BE2C (cell line): ENCODE measurements at places on chromosomes 1 and 21.

DNA sequence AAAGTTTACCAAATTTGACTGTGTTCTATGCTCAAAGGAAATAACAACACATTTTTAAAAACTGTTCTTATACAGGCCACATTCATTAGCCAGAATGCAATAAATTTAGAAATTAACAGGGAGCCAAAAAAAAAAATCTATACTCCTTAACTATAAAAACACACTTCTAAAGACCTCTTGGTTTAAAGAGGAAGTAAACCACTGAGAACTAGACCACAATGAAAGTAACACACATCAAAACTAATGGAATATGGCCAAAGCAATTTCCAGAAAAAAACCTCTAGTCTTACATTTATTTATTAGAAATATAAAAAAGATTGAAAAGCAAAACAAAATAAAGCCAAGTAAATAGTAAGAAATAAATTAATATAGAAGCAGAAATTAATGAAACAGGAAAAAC, 48.9 kb upstream of the GADD45A start:
- no peak for DNase-seq

- DNase-seq: no peak
These were observed 7.1 kb upstream of the NID1 start for GRCh38 chr1:236072001-236072400.

DNA sequence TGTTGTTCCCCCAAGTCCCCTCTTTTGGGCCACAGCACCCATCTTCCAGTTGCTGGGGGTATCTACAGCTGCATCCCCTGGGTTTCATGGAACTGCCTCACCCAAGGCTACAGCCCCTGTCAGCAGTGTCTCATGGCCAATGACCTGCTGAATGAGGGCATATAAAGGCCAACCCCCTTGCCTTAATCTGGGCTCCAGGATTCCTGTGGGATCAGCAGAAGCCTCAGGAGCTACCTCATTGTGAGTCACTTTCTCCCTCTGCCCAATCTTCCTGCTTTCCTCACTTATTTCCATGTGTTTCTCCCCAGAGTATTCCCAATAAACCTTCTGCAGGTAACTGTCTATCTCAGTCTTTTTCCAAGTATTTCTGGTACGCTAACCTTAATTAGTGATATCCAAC, 37.3 kb upstream of the SYT14 start:
- no peak for DNase-seq

GRCh38 chr21:34582506-34583150, 32.3 kb downstream of the RCAN1 start:
- DNase-seq: no peak

GRCh38 chr1:198986442-198986841, 347.6 kb downstream of the PTPRC start:
- no peak for DNase-seq

GRCh38 chr1:57707631-57708030, 283.8 kb upstream of the DAB1 start:
- DNase-seq: no peak

GRCh38 chr1:226209307-226210059, 14.0 kb upstream of the MIXL1 start:
- no peak for DNase-seq

DNA sequence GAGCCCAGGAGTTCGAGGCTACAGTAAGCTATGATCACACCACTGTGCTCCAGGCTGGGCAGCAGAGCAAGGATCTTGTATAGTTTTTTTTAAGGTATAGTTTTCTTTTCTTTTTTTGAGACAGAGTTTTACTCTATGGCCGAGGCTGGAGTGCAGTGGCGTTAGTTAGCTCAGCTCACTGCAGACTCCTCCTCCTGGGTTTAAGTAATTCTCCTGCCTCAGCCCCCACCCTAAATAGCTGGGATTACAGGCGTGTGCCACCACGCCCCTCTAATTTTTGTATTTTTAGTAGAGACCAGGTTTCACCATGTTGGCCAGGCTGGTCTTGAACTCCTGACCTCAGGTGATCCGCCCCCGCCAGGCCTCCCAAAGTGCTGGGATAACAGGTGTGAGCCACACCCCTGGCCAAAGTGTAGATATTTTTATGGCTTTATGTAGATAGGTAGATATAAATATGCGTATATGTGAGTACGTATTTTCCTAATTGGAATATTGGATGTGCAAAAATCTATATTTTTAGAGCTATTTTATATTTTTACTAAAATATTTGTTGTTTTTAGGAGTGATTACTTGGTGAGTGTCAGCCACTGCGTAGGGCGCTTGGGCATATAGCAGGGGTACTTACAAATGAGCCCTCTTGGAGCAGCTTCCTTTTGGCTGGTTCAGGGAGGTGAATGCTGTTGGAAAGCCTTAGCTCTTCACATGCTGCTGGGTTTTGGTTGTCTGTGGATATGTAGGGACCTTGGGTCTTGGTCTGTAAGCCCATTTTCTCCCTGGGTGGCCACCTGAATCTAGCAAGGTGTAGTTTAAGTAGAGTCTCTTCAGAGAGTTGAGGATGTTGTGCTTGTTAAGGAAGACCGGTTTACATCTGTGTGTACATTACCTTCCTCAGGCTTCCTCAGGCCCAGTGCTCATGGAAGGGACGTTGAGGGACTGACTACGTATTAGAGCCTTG, 9.5 kb downstream of the KDM4A start:
- DNase-seq: no peak

DNA sequence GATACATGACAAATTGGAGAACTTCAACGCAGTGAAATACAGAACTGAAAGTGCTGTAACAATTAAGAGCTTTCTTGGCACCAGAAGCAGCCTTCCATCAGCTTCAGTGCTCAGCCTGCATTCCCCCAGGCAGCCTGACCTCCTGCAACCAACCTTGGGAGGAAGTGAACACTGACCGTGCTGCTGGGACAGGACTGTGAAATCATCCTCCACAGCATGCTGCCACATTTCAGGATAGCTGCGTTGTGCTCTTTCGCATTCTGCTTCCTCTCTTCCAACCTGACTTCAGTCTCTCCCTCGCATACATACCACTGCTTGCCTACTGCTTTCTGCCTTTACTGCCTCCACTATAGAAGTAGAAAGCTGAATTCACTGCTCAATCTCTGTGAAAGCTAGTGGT, 388.6 kb downstream of the RWDD3 start:
- no peak for DNase-seq

GRCh38 chr1:197277166-197277565, 9.1 kb downstream of the CRB1 start:
- DNase-seq: no peak

GRCh38 chr1:244361764-244362473, 89.8 kb downstream of the ADSS2 start:
- DNase-seq: no peak

GRCh38 chr1:232471250-232471649, 158.7 kb downstream of the SIPA1L2 start:
- DNase-seq: no peak

GRCh38 chr1:159775716-159776115, 5.0 kb upstream of the DUSP23 start:
- DNase-seq: no peak

DNA sequence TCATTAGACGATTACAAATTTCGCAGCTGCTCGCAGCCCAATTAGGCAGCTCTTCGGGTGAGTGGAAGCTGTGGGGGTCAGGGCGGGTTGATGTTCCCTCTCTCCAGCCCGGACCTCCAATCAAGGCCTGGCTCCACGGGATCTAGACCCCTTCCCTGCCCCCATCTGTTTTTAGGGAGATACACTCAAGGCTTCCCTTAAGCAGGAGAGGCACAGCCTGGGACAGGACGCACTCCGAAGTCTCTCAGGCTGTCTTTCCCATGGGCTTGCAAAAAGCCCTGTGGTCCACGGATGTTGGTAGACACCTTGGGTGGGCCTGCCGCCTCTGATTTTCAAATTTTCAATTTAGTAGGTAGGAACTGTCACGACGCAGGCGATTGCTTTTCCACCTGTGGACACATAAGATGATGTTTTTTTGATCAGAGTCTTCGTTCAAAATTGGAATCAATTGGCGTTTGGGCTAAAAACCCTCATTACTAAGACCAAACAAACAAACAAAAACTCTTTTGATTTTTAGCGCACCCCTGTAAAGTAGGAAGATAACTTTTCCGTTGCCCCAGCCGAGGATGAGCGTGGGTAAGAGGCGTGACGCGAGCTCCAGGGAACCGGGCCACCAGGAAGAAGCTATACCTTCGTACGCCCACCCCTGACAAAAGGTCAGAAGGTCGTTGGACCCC, 2.5 kb upstream of the LHX8 start:
- DNase-seq: no peak

DNA sequence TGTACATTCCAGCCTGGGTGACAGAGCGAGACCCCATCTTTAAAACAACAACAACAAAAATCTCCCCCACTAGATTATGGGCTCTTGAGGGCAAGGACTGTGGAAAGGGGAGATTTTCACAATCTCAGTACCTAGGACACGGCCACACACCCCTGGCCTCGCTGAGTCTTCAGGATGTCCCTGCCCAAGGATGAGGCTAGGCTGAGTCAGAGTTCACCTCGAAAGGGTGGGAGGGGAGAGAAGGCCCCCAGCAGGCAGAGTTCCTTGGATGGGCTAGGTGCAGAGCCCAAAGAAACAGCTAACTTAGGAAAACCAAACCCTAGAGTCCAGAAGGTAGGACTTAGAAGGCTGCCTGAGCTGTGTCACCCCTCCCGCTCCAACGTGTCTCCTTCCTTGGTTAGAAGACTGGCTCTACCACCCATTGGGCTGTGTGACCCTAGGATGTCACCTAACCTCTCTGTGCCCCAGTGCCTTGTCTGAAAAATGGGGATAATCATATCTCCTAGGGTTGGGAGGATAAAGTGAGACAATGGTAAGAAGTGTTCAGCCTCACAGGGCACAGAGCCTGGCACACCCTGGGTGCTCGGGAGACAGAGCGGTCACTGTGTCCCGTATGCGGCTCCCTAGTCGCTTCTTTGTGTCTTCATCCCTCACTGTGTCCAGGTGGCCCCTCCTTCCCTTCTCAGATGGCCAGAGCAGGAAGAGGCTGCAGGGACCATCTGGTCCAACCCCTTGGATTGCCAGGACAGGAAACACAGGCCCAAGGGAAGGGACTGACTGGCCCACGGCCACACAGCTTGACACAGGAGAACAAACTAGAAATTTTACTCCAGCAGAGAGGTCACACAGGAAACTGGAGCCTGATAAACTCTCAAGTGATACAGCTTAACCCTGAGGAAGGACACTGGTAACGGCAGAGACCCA, 11.2 kb downstream of the TRIM62 start:
- no peak for DNase-seq

- no peak for DNase-seq
These were observed 178.6 kb downstream of the GIPC2 start for GRCh38 chr1:78224246-78224785.

- DNase-seq: no peak
These were observed 49.4 kb downstream of the TMCO4 start for GRCh38 chr1:19750101-19750881.

GRCh38 chr1:112513112-112513870, 4.5 kb downstream of the WNT2B start:
- no peak for DNase-seq

DNA sequence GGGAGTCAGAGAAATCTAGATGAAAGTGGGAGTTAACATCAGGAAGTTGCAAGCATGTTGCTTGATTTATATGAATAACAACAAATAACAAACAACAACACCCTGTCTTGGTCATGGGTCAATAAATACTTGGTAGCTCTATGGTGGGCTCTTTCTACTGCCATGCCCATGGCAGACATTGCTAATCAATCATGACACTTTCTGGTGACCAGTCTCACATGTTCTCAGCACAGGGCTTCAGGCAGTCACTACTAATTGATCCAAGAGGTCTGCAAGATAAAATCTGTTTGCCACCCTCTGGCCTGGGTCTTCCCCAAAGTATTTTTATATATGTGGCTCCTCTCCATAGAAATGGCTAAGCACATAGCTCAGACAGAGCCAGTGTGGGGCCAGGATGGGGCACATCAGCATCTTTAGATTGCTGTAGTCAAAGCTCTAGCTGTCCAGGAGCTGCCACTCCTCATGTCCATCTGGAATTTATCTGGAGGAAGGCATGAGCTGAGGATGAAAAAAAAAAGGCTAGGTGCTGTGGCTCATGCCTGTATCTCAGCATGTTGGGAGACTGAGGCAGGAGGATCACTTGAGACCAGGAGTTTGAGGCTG, 51.2 kb downstream of the STUM start:
- DNase-seq: no peak

- no peak for DNase-seq
These were observed 54.4 kb upstream of the BCL10 start for GRCh38 chr1:85330711-85331290.

GRCh38 chr1:2347896-2348295, 43.5 kb downstream of the MORN1 start:
- DNase-seq: peak; percentile 3

DNA sequence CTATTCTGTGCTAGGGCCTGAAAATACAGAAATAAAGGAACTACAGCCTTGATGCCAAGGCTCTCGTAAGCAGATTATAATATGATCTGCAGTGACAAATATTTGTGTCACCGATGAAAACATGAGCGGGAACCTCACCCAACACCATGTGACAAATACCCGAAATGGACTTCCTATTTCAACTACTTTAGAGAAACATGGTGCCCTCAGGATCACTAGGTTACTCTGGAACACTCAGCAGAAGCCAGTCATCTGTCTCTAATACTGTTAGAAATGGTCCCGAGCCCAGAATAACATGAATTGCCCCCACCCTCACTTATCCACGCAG, 463 bp upstream of the VAMP3 start:
- DNase-seq: no peak

GRCh38 chr1:228911225-228912210, 176.2 kb downstream of the RHOU start:
- no peak for DNase-seq

DNA sequence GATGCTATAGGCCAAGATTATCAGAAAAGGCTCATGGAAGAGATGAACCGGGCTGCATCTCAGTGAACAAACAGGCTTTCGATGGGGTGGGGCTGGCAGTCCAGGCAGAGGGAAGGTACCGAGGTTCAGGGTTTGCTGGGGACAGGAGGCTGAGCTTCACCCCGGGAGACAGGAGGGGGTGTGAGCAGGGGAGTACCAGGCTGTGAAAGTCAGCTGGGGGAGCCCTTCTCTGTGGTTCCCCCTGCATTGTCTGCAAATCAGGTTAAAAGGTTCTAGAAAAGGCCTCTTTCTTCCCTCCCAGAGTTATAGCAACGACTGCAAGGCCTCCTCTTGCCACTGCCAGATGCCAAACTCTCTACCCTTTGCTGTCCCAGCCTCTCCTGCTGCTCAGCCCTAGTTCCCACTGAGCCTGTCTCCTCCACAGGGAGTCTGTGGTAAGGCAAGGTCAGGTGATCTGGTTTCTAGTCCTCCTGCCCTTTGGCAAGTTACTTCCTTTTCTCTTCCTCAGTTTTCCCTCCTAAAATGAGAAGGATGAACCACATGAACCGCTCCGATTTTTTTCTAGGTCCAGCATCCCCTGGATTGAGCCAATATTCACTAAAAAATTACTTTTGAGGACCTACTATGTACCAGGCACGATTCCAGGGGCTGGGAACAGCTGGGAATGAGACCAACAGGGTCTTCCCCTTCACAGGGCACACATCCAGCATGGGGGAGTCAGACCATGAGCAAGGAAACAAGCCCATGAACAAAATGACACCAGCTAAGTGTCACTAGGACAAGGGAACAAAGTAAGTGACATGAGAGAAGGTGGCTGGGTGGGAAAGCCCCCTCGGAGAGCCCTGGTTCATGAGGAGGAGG, 7.2 kb downstream of the LAD1 start:
- DNase-seq: no peak

- no peak for DNase-seq
These were observed 160.9 kb upstream of the UBE2U start for GRCh38 chr1:64042331-64043100.
